Endothelial cell of umbilical vein (primary cell): ENCODE measurements at places on chromosomes 3 and 15.

- DNase-seq, result no peak
Measured at GRCh38 chr3:186308549-186308948, 53.5 kb downstream of the DGKG start.

GRCh38 chr3:44436181-44436580 is 41.3 kb downstream of the ZNF445 start:
- no peak for DNase-seq

GRCh38 chr3:176583956-176584355 is 613.3 kb downstream of the TBL1XR1 start:
- DNase-seq, result no peak

DNA sequence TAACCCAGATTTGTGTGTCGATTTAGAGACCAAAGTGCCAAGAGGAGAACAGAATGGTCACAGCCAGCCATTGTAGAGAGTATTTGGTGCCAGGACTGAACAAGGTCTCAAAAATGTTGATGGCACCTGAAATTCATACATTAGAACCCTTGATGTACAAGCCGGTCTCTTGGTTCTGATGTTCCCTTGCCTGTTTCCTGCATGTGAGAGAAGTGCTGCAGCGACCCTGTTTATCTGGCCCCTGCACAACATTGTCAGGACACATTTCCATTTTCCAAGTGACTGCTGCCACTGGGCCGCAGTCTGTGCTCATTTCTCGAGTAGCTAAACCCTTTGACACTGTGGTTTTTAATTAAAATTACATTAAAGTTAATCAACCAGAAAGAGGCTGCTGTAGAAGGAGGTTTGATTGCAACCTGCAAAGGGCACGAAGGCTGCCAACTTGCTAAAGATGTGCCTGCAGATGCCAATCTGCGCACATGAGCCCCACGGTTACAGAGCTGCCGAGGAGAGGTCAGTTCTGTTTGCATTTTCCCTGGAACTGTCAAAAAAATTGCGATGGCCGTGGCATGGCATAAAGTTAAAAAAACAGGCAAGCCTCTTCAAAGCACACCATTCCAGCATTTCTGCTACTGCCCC is 136.4 kb upstream of the CMC1 start:
- DNase-seq, result no peak

DNA sequence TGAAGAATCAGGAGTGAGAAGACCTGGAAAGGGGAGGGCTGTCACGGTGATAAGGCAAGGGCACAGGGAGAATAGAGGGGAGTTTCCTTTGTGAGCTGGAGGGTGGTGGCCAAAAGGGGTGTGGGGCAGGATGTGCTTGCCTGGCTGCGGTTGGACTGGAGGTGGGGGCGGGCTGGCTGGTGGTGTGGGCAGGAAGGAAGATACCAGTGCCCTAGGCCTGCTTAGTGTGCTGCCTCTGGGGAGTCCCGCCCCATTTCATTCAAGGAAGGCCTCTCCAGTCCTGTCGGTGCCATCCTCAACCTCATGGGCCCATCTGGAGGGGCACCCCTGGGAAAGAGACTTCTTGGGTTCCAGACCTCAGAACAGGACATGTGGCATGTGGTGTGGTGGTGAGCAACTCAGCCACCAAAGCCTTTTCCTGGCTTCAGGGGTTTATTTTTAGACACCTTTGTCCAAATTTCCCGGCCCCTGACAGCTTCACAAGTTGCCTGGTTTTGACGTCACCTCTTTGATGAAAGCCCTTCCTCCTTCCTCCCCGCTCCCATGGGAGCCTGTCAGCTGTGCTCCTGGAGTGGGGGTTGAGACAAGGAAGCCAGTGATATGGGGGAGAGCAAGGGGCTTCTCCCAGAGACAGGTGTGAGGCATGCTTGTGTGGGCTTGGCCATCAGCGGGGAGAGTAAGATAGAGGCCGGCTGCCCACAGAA is 15.6 kb downstream of the TEX264 start:
- DNase-seq, result no peak

DNA sequence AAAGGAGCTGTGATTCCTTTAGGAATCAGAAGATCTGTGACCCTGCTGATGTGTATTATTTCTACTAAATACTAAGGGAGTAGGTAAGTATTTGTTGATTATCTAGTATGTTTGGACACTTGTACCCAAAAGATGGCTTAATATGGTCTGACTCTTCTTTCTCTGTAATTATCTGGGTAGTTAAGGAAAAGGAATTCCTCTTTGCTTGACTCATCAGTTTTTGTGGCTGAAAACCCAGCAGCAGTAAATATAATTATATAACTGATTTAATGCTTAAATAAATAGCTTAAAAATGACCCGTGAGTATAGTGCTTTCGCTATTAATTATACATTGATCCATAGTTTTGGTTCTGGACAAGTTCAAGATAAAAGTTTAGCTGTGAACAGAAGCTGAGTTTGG is 155.8 kb downstream of the LRTM1 start:
- DNase-seq, result no peak

- peak; percentile 54 for DNase-seq
Measured at GRCh38 chr3:170730071-170730812, 139.8 kb downstream of the RPL22L1 start.

DNA sequence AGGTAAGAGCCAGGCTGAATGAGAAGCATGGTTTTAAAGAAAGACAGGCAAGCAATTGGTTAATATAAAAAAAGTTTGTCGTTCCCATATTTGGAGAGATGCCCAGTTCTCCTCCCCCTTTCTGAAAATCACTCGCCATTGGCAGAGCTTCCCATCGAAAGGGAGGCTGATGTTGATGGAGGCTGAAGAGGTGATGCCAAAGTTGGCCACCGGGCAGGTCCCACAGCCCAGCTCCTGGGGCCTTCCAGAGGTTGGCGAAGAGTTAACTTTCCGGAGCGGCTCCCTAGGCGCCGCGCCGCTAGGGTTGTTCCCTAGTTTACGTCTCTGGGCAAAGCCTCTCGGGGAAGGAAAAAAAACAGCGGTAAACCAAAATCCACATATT is 793 bp downstream of the PCOLCE2 start:
- DNase-seq, result peak; percentile 3

DNA sequence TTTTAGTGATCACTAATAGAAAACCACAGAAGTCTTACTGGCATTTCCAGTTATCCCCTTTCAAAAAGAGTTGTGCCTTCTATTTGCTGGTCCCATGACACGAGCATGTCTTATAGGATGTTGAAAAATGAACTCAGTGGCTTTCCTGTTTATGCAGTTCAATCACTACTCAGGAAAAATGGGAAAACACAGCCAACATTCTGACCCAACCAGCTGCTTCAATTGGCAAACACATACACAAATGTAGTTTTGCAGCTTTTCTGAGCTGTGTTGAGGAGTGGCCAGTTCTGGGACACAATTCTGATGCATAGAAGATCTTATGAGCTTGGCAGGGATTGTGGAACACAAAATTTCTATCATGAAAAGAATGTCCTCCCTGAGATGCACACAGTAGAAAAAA is 40.3 kb downstream of the FSTL1 start:
- peak; percentile 75 for DNase-seq

DNA sequence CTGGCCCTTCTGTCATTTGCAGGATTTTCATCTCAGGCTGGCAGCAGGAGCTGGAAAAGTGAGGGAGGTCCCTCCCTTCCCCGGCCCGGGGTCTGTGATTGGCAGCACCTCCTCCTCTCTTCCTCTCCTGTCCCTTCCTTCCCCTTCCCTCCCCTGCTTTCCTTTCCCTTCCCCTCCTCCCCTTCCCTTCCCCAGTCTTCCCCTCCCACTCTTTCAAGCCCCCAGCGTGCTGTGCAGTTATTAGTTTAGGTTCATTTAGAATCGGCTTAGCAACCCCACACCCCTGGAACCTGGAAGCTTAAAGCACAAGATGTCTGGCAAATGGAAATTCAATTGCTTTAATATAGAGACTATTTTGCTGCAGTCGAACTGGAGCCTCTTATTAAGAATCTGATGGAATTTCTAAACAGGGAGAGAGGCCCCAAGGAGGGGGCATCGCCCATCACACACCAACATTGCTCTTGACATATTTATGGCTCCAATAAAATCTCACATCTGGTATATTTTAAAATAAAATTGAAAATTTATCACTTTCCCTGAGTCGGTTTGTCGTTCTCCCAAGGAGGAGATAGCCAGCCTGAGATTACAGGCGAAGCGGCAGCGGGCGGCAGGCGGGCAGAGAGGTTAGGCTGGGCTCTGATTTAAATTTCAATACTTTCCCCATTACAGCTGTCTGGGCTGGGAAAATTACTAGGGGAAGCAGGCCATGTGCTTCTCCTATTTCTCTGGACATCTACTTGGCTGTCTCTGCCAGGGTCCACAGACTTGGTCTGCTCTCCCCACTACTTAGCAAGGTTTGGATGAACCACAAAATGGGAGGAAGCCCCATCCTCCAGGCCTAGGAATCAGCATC is 98.9 kb downstream of the LINGO1 start:
- no peak for DNase-seq

DNA sequence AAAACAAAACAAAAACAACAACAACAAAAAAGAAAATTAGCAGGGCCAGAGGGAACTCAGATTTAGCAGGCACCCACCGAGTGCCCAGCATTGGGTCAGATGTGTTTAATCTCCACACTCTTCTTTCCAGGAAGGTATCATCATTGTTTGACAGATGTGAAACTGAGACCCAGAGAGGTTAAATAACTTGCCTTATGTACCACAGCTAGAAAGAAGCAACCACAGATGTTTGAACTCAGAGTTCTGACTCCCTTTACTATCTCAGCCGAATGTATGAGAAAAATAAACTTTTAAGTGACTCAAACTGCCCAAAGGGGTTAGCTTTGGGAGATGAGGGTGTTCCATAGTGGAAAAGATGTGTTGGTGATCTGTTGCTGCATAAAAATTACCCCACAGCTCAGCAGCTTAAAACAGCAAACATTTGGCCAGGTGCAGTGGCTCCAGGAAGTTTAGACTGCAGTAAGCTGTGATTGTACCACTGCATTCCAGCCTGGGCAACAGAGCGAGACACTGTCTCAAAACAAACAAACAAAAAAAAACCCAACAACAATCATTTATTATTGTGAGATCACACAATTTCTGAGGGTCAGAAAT is 4.5 kb upstream of the RPP25 start:
- DNase-seq, result no peak

DNA sequence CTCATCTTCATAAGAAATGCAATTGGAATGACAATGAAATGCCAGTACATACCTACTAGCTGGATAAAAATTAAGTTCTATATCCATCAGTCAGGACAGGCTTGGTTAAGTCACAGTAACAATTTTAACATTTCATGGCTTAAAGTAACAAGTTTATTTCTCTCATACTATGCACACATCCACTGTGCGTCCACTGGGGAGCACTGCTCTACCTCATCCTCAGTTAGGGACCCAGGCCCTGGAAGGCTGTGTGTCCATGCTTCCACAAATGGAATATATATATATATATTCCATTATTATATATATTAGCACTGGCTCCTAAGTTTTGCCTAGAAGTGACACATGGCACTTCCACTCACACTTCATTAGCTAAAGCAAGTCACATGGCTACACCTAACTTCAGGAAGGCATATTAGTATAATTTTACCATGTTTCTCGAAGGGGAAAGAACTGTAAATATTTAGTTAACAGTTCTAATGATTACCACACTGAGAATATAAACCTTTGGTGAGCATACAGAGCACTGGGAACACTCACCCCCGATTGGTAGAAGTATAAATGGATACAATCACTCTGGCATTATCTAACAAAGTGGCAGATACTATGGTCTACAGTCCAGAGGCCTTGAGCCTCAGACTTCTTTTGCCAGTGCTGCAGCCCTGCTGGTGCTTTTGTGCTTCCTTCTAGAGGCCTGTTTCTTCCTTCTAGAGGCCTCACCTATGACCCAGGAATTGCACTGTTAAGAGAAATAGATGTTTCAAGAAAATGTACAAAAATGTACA is 28.6 kb downstream of the AP3S2 start:
- no peak for DNase-seq

DNA sequence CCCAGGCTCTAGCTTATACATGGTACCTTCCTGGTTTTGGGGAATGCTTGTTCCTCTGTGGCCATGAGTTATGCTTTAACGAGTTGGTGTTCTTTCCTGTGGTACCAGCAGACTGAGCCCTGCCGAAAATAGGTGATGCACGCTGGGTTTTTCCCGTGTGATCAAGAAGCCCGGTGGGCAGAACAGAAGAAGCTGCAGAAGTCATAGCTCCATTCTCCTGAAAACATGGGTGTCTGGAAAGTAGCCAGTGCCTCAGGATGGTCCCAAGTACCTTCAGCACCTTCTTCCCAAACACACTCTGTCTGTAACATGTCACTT is 25.2 kb downstream of the MAPKBP1 start:
- DNase-seq, result no peak

- no peak for DNase-seq
Measured at GRCh38 chr3:18382760-18383369, 42.3 kb downstream of the SATB1 start.

DNA sequence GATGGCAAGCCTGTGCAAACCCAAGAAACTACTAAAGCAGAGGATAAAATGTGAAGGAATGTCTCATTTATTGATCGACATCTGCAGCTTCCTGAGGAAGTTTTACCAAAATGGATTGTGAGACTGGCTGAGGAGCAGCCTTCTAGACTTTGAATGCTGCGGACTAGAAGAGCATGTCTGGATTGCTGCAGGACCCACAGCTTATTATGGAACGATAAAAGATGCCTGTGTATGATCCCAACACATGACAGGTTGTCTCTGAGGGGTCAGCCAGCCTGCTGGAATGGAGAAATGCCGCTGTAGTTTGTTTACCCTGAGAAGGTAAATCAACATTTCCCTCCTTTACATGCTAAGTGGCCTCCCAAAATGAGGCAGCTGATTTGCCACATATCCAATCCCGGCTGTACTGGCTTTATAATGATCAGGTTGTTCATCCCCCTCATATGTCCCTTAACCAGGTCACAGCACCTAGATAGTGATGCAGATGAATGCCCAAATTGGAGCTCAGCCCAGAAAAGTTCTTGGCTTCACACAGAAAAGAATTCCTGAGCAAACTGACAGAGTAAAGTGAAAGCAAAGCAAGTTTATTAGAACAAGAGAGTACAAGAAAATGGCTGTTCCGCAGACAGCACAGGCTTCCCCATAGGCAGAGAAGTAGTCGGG is 63.9 kb downstream of the IL12A start:
- no peak for DNase-seq

GRCh38 chr3:141148770-141149169 is 82.9 kb upstream of the PXYLP1 start:
- DNase-seq, result no peak

DNA sequence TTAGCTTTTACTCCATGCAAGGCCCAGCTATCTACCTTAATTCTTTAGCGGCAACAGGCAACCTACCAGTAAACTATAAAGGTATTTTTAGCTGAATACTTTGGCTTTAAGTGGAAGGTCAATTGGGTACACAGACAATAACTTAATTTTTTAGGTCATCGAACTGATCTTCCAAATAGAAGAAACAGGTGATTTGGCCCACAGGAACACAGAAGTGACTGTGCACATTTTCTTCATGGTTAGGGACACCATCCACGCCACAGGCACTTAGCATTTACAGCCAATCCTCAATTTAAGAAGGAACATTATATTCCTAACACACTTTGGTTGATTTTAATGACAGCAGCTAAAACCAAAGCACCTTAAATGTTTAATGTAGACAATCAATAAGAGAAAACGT is 1.9 kb downstream of the ARPP19 start:
- peak; percentile 26 for DNase-seq

- no peak for DNase-seq
Measured at GRCh38 chr3:21310161-21310560, 440.8 kb downstream of the ZNF385D start.
